ENCODE measurements at places on chromosomes 6 and 20.

GRCh38 chr6:466564-466963, 75.0 kb downstream of the IRF4 start:
- no peaks in the 10 kb centered on the region for H3K36me3 ChIP-seq
- no peak for DNase-seq
- H3K27ac ChIP-seq: no peak overlapping the region

DNA sequence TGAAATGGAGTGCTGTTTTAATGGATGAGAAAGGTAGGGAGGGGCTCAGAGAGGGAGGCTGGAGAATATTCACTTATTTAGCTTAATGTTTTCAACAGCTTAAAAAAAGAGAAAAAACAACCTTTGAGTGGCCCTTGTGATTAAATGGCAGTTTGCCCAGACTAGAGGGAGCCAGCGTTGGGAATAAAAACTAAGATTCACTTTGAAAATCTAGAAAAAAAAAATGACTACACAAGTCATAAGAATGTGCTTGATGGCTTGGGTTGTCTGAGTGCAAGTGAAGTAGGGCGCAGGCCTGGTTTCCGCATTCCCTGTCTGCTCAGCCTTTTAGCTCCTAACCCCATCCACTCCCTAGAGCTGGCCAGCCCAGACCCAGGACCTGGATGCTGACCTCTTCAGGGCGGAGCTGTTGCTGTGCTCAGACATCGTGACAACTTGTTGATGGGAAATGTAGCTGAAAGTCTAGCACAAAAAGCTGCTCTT, 28.9 kb downstream of the UTRN start:
- H3K4me1 ChIP-seq: peaks cover 11% of the 10 kb centered on the region
- no peak overlapping the region for H3K27ac ChIP-seq
- no peaks in the 10 kb centered on the region for H3K27me3 ChIP-seq

- DNase-seq: no peak
- H3K27me3 ChIP-seq: 0 out of 2 replicates have a peak, but pooled peaks cover 2% of the 10 kb centered on the region
- H3K36me3 ChIP-seq: no peaks in the 10 kb centered on the region
- H3K4me3 ChIP-seq: no peak overlapping the region
- peaks cover 4% of the 10 kb centered on the region for H3K4me1 ChIP-seq
These were observed 19.4 kb upstream of the COL19A1 start for GRCh38 chr6:69846770-69847491.

DNA sequence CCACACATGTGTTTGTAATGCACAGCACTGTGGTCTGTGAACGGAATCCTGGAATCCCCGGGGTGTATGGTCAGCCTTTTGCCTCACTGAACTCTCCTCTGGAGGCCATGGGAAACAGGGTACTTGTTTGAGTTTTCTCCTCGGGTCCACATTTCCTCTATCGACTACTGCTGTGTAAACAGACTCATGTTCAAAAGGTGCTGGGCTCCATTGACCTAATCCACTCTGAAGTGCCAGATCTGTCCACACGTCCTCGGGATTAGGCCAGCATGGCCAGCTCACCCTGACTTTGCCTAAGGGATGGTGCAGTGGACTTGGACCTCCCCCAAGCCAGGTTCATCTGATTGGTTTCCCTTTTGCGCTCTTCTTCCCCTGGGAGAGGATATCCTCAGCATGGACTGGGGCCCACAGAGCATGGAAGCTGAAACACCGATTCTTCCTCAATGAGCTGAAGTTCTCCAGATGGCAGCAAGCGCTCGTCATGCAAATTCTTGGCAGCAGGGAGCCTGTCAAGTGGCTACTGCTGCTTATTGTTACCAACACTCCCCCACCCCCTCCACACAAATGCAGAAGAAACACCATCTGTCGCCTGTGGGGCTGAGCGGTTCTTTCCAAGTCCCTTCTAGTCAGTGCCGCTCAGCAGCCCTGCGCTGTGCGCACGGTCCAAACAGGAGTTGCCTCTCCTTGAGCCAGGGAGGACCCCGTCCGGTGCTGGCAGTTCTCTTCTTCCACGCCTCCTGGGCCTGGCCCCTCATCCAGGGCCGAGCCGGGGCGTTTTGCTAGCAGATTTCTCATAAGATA, 292.6 kb upstream of the MARCKS start:
- no peaks in the 10 kb centered on the region for H3K27me3 ChIP-seq
- H3K36me3 ChIP-seq: no peaks in the 10 kb centered on the region
- H3K4me3 ChIP-seq: no peak overlapping the region
- no peaks in the 10 kb centered on the region for H3K4me1 ChIP-seq
- no peak overlapping the region for H3K27ac ChIP-seq

GRCh38 chr6:38423746-38424145, 216.0 kb downstream of the BTBD9 start:
- H3K36me3 ChIP-seq: no peaks in the 10 kb centered on the region
- no peak for DNase-seq
- H3K27ac ChIP-seq: no peak overlapping the region
- H3K27me3 ChIP-seq: no peaks in the 10 kb centered on the region
- peaks cover 10% of the 10 kb centered on the region for H3K4me1 ChIP-seq
- no peak overlapping the region for H3K4me3 ChIP-seq

GRCh38 chr6:15826814-15827318, 164.0 kb upstream of the DTNBP1 start:
- no peaks in the 10 kb centered on the region for H3K4me1 ChIP-seq
- no peak for DNase-seq
- H3K36me3 ChIP-seq: no peaks in the 10 kb centered on the region
- no peak overlapping the region for H3K27ac ChIP-seq
- no peak overlapping the region for H3K4me3 ChIP-seq

DNA sequence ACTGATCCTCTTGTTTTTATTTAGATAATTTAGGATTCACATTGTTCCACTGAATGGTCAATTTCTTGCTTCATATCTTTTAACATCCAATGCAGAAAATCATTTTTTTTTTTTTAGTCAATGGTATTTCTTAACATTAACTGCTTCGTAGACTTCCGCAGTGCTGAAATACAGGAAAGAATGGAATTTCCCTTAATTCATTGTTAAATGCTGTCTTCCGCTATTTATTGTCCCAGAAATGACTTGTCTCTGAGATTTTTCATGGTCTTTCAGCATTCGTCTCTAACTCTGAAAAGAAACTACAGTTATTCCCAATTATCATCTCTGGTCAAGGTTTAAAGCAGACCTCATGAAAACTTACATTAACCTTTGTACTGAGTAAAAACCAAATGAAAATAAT, 1029.1 kb upstream of the MANEA start:
- no peak overlapping the region for H3K27ac ChIP-seq
- DNase-seq: no peak
- H3K36me3 ChIP-seq: no peaks in the 10 kb centered on the region
- H3K27me3 ChIP-seq: no peaks in the 10 kb centered on the region
- no peak overlapping the region for H3K4me3 ChIP-seq
